Daoy (cell line): ENCODE measurements at places on chromosomes 5 and 9. TPM values are rescaled to one million over a fixed set of nuclear protein-coding genes. Genes with fewer than 3 reads are reported as not detected.

LURAP1L gene
- 2.0 and 2.4 TPM in 2 replicates for total RNA-seq

PTPRD gene
- total RNA-seq = 4.5 and 5.7 TPM in 2 replicates

FBXO38 gene
- total RNA-seq = 38.2 and 40.3 TPM in 2 replicates

GPR21 gene
- not detected in 2 replicates for total RNA-seq

SPINK1 gene
- total RNA-seq = 0.51 TPM in 1 of 2 replicates, not detected in the other

SLC1A3 gene
- 5.8 and 6.0 TPM in 2 replicates for total RNA-seq

MARVELD2 gene
- total RNA-seq = 3.8 and 5.1 TPM in 2 replicates

NME5 gene
- total RNA-seq = 0.29 TPM in 1 of 2 replicates, not detected in the other

SLU7 gene
- 62.4 and 64.4 TPM in 2 replicates for total RNA-seq

SPATA31E1 gene
- not detected in 2 replicates for total RNA-seq

MYMK gene
- not detected in 2 replicates for total RNA-seq

DPYSL3 gene
- total RNA-seq = 133 and 141 TPM in 2 replicates

CARD19 gene
- total RNA-seq = 36.1 and 64.4 TPM in 2 replicates

SAPCD2 gene
- 69.8 and 86.6 TPM in 2 replicates for total RNA-seq

ACTBL2 gene
- 7.1 and 8.7 TPM in 2 replicates for total RNA-seq

LRRTM2 gene
- 0.51 and 2.2 TPM in 2 replicates for total RNA-seq

S1PR3 gene
- 13.1 and 13.7 TPM in 2 replicates for total RNA-seq

GDA gene
- total RNA-seq = 1.0 and 3.7 TPM in 2 replicates

ADAMTS16 gene
- total RNA-seq = 10.7 and 11.6 TPM in 2 replicates

PALM2AKAP2 gene
- total RNA-seq = 26.9 and 27.4 TPM in 2 replicates

DIRAS2 gene
- 0.27 and 0.57 TPM in 2 replicates for total RNA-seq

LCN1 gene
- not detected in 2 replicates for total RNA-seq

FAM151B gene
- total RNA-seq = 4.3 and 7.0 TPM in 2 replicates

OLFM1 gene
- total RNA-seq = 23.7 and 35.5 TPM in 2 replicates

SCGB3A2 gene
- not detected in 2 replicates for total RNA-seq

ASPN gene
- total RNA-seq = not detected in 2 replicates

EGFLAM gene
- 5.5 and 7.4 TPM in 2 replicates for total RNA-seq

SLC6A19 gene
- total RNA-seq = not detected in 2 replicates

ETF1 gene
- 208 and 227 TPM in 2 replicates for total RNA-seq

WNK2 gene
- 1.4 and 2.8 TPM in 2 replicates for total RNA-seq

PCDHB7 gene
- 2.6 and 3.9 TPM in 2 replicates for total RNA-seq

ZCCHC9 gene
- total RNA-seq = 46.6 and 49.0 TPM in 2 replicates

FXN gene
- 14.6 and 21.1 TPM in 2 replicates for total RNA-seq

ATOX1 gene
- 96.9 and 105 TPM in 2 replicates for total RNA-seq

FBLL1 gene
- total RNA-seq = 0.11 TPM in 1 of 2 replicates, not detected in the other

KCNIP1 gene
- total RNA-seq = 1.9 and 3.9 TPM in 2 replicates

IL13 gene
- not detected in 2 replicates for total RNA-seq

SOHLH1 gene
- 0.18 TPM in 1 of 2 replicates, not detected in the other for total RNA-seq

ANXA2R gene
- 2.9 TPM in 2 replicates for total RNA-seq

SLC34A1 gene
- total RNA-seq = not detected in 2 replicates

TNIP1 gene
- 239 TPM in 2 replicates for total RNA-seq

ZNF354B gene
- 6.1 and 8.9 TPM in 2 replicates for total RNA-seq

TAS2R1 gene
- total RNA-seq = not detected in 2 replicates

RAI14 gene
- 54.9 and 60.0 TPM in 2 replicates for total RNA-seq

TEK gene
- total RNA-seq = 9.3 and 11.3 TPM in 2 replicates

OR13J1 gene
- total RNA-seq = not detected in 2 replicates

NSG2 gene
- total RNA-seq = not detected in 2 replicates

PCDHGA7 gene
- 0.06 and 0.42 TPM in 2 replicates for total RNA-seq
